ENCODE measurements at places on chromosomes 11 and 22.

DNA sequence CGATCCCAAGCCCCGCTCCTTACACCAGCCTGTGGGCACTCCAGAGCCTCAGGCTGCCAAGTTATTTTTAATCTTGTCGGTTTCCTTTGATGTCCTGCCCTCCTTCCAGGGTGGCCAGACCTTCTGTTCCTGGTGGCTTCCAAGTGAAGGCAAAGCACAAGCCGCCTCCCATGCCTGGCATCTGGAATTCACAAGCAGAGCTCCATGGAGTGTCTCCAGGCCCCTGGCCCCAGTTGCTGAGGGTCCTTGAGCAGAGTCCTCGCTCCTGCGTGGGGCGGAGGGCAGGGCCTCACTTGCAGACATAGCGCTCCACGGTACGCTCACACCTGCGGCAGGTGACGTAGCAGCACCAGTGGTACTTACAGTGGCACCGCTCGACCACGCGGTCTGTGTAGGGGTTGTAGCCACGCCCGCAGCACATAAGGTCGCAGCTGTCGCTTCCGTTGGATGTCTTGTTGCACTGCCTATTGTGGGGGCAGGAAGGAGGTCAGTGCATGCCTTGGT is 19.5 kb downstream of the WNT11 start:
- DNase-seq = no peak

- no peak for DNase-seq
Observed at GRCh38 chr11:38990841-38991240, 2392.8 kb upstream of the RAG2 start.

GRCh38 chr11:81080476-81080875 is 1639.6 kb upstream of the TENM4 start:
- no peak for DNase-seq

- no peak for DNase-seq
Observed at GRCh38 chr11:76230392-76230791, 24.1 kb upstream of the WNT11 start.

DNA sequence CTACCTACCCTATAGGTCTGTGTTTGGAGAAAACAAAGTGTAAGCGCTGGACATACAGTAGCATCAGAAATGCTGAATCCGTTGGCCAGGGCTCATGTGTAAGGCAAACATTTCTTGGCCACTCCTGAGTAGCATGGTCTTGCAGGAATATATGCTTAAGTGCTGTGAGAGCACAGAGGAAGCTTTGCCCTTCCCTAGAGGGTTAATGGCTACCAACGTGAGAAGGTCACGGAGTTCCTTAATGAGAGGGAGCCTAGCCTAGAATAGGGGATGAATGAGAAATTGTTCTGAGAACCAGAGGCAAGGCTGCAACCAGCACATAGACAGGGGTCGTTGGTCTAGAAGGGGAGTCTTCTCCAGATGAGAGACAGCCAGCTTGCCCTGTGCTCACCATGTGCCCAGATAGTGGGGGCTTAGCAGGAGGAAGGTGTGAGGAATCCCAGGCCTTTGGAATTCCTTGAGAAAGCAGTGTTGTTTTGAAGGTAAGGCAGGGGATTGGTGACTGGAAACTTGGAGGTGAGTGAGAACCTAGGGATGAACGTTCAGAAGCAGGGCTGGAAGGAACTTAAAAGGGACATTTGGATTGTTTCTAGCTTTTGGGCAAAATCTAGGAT is 29.5 kb downstream of the RCOR2 start:
- DNase-seq = no peak

- no peak for DNase-seq
Observed at GRCh38 chr22:39661842-39662685, 91.5 kb downstream of the CACNA1I start.

DNA sequence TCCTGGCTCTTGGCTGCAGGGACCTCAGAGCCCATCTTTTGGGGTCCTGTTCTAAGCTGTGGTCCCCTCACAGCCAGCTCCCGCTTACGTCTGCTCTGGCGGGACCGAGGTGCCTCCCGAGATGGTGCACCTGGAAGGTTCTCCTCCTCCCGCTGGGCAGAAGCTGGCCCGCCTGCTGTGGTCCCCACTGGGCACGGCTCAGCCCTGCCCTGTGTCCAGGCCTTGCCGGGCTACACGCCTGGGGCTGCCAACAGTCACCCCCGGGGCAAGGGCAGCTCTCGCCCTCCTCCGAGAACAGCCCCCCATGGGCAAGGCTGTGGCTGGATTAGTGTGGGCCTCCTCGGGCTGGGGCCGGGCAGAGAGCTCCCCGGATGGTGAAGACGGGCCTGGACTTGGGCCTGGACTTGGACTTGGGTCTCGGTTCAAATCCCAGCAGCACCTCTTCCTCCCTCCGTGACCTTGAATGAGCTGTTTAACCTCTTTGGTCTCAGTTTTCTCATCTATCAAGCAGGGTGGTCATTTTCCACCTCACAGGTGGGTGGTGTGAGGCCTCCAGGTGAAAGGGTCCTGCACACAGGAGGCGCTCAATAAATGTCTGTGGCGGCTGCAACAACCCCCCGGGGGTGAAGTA is 998 bp downstream of the BAIAP2L2 start:
- DNase-seq = peak; percentile 84

- DNase-seq = no peak
Observed at GRCh38 chr11:5250543-5251204, 1.0 kb upstream of the HBG1 start.

Data from chondrocyte (in vitro differentiated cells).